ENCODE measurements at places on chromosomes 7 and 10.

DNA sequence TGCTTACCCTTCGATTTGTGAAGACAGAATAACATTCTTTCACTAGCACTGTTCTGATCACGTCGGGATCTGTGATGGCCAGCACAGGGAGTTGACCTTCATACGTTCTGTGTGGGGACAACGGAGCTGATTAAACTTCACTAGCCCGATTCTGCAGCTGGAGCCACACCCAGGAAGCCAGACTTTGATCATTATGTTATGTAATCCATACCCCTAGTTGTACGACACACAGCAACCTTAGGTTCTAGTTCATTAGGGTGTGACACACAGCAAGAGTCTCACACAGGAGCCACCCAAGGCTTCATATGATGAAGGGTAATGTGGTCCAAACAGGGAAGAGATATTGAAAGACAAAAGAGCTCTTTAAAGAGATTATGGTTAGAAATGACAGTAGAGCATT is 7.2 kb downstream of the CYP3A5 start:
- DNase-seq, result no peak

DNA sequence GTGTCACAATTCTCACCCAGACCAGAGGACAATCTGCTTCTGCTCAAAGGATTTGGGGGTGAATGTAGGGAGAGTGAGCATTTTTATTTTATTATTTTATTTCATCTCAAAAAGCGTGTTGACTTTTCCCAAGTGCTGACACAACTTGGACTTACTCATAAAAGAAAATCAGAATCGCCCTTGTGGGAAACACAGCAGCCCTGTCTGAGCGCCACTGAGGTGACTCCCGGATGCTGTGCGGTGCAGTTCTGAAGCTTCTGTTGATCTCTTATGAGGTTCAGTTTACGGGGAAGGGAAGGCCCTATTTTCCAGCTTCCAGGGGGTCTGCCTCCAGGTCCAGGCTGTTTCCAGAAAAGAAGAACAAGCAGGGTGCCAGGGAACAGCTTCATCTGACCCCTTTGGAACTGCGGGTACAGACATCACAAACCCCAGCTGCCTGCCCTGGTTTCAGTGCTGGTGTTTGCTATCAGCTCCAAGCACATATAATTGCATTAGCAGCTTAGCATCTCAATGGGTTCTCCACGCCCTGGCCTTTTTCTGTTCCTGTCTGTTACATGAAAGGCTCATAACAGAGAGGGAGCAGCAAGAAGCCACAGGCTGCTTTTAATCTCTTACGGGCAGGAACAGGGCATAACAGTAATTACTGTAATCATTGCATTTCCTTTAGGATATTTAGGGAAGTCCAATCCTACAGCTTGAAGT is 52.4 kb downstream of the PARP12 start:
- no peak for DNase-seq

DNA sequence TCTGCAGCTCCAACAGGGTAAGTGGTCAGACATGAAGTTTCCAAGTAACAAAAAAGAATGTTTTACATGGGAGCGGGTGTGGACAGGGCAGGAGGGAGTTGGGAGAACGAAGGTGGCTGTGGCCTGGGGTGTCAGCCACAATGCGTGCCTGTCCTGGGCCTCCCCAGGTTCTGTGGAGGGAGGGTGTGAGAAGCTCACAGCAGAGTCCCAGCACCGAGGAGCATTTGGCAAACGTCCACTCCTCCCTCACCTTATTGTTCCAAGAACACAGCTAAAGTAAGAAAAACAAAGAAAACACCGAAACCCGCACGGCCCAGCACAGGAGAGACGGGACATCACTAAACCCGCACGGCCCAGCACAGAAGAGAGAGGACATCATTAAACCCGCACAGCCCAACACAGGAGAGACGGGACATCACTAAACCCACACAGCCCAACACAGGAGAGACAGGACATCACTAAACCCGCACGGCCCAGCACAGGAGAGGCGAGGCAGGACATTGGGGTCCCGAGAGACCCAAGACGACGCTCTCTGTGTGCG is 226.4 kb downstream of the MAD1L1 start:
- DNase-seq, result no peak

- DNase-seq, result no peak
These were observed 69.9 kb downstream of the PTPRE start for GRCh38 chr10:127976701-127977356.

GRCh38 chr10:32393911-32394310 is 47.0 kb upstream of the EPC1 start:
- no peak for DNase-seq

GRCh38 chr10:128712661-128713400 is 586.6 kb upstream of the MKI67 start:
- DNase-seq, result no peak

DNA sequence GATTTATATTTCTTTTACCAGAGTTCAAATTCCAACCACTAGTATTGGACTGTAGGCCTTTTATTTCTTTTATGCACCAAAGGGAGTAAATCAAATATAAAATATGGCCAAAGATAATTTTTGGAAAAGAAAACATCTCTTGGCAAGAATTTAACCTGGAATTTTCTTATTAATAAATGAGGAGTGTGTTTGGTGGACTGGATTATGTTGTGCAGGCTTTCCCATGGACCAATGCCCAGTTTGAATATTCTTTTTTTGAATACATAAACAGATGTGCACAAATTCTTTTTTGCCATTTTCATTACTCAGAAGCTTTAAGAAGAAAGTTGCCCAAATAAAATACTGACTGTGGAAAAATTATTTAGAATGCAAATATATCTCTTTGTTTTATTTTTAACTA is 22.1 kb upstream of the PRKG1 start:
- no peak for DNase-seq

Data from AG20443 (cell line).